ENCODE measurements at places on chromosomes 7 and 10.

DNA sequence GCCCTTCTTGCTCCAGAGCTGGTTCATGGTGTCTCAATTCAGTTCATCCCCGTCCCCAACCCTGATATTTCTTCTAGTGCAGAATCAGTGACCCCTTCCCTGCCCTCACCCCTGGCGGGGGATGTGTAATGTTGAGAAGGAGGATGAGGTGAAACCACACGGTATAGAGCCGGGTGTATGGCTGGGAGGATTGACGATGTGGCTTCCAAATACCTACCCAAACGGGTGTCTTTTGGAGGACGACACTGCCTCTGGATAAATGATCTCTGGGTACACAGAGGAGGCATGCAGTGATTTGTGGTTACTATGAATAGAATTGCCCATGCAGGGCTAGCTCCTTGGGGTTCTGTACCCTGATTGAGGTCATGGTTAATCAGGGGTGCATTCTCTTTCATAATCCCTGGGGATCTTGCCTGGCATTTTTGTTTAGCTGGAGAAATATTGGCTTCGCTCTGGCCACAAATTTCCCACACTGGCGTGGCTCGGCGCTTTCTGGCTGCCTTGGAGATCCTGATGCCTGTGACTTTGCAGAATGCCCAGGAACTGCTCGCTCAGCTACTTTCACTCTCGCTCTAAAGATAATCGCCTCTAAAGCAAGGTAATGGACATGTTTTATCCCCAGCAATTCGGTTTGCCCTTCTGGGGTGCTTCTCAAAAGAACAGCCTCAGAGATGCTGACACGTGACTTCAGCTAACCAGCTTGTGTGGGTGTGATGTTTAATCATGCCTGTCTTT is 89.2 kb downstream of the RBM20 start:
- no peak for DNase-seq

- DNase-seq, result no peak
Measured at GRCh38 chr7:92648067-92648466, 57.9 kb upstream of the FAM133B start.

- no peak for DNase-seq
Measured at GRCh38 chr7:68272507-68272906, 1275.9 kb downstream of the TYW1 start.

- no peak for DNase-seq
Measured at GRCh38 chr7:91898240-91898992, 17.9 kb upstream of the MTERF1 start.

DNA sequence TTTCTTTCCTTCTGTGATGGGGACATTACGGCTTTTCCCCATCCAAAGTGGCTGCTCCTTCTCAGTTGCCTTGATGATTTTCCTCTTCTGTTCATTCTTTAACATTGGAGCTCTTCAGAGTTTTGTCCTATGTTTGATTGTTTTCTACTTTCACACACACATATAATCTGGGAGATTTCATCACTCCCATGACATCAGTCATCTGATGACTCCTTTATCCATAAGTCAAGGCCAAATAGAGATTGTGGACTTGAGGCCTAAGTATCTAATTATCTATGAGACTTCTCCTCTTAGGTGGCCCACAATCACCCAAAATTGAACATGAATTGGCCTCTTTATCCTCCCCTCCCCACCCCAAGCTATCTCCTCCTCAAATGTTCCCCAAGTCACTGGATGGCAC is 5.3 kb upstream of the COL1A2 start:
- no peak for DNase-seq

GRCh38 chr10:49300140-49300974 is 1.4 kb downstream of the C10orf71 start:
- DNase-seq, result no peak

DNA sequence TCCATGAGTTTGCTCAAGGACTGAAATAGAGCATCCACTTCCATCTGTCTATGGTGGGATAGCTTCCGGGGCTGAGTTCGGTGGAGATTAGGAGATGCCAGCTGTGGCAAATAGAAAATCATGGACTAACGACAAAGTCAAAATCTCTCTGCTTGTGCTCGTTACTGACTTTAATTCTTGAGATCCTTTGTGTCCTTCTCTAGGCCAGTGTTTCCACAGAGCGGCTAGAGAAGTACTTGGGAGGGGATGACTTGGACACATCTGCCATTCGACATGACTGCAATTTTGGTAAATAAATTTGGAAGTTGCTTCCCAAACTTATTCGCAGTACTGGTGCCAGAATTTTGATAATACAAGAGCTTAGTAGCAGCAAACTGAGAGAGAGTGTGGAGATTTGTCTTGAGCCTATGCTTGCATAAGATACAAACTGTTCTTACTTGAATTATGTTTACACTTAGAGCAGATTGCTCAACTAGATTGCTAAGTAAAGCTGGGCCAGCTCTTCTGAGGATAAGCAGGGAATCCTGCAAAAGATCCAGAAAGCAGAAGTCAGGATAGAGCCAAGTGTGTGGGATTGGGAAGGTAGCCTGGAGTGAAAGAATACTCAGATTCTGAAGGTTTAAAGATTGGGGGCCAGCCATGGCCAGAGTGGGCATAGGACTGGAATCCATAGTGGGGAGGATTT is 27.6 kb downstream of the ABCC2 start:
- no peak for DNase-seq

GRCh38 chr7:104998040-104998752 is 15.8 kb upstream of the KMT2E start:
- no peak for DNase-seq
